Stimulated activated naive CD8-positive, alpha-beta T cell treated with anti-CD3 and anti-CD28 coated beads, Interleukin-15, amount 100 ng/mL, for 72 hours (primary cell): ENCODE measurements at places on chromosomes 2 and 18.
A peak's percentile ranks its signal among the peaks of the same experiment; 100 is the strongest.

- no peak for DNase-seq
Measured at GRCh38 chr2:182941121-182941722, 74.8 kb upstream of the FRZB start.

GRCh38 chr18:59093668-59094067 lies 46.0 kb upstream of the SEC11C start:
- no peak for DNase-seq

DNA sequence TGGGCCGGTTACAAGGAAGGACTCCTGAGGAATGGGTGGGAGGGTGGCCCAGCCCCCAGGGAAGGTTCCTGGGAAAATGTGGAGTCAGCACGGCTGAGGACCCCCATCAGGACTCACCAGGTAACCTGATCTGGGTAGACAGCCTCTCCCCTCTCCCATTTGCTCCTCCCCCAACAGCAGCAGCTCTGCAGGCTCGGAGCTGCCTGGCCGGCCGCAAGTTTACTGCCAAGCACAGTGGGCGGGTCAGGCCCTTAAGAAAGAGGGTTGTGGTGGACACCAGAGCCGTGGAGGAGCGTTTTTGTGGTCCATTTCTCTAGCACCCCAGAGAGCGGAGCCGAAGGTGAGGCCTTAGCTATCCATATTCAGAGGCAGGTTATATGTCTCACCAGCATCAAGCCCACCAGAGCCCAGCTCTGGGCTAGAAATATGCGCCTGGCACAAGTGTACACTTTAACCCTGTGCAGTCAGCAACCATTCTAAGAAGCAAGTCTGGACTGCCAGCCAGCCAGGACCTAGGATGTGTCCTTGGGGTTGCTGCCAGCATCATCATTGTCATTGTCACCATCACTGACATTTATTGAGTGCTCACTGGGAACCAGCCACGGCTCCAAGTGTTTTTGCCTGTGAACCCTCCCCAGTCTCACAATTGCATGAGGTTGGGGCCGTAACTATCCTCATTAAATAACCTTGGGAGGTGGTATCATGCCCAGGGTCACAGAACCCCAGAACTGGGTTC lies 190.1 kb downstream of the KLHL29 start:
- no peak for DNase-seq

GRCh38 chr2:170816504-170817092 lies at the start of gene GAD1:
Gene GAD1, plus strand, starts transcription at chr2:170816887. Its CDS starts 1,705 bp downstream, at chr2:170818592.
- peak; percentile 61 for DNase-seq

DNA sequence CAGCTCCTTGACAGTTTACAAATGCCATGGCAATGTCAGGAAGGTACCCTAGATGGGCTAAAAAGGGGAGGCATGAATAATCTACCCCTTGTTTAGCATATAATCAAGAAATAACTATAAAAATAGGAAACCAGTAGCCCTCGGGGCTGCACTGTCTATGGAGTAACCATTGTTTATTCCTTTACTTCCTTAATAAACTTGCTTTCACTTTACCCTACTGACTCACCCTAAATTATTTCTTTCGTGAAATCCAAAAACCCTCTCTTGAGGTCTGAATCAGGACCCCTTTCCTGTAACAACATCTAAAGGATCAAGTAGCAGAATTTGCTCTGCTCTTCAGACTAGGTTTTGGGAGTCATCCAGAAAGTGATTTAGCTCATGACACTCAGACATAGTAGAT lies 43.7 kb downstream of the CD8B2 start:
- DNase-seq: no peak

DNA sequence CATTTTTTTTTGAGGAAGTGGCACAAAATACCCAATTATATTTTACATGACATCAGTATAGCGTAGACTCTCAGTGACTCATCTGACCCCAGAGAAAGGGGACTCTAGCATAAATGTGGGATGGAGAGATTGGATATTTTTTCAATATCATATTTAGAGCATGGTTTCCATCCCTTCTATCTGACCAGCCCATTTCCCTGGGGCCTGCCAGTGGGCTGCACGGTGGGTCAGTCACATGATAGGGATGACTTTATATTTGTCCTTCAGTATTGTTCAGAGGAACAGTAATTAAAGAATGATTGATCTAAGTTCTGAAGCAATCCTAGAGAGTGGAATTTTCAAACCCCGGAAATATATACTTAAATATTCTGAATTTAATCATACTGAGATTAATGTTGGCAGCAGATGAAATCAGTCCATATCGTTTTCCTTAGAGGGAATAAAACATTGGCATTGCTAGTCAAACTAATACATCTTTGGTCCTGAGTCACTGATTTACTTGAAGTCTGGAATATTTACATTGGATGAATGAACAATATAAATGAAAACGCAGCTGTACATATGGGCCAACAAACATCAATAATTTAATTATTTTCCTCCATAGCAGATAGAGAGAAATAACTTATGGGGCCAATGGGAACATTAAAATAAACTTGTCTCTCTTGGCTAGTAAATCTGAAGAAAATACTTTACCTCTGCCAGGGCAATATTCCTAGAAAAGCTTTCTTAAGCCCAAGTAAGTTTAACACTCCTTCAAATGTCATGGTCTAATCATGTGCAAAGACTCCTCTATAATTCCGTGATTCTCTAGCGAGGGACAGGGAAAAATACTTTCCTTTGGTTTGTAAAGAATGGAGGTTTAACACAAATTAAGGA lies 563.6 kb upstream of the PKDCC start:
- DNase-seq: no peak

GRCh38 chr2:121579309-121579708 lies 48.6 kb downstream of the RNU4ATAC start:
- DNase-seq: no peak

DNA sequence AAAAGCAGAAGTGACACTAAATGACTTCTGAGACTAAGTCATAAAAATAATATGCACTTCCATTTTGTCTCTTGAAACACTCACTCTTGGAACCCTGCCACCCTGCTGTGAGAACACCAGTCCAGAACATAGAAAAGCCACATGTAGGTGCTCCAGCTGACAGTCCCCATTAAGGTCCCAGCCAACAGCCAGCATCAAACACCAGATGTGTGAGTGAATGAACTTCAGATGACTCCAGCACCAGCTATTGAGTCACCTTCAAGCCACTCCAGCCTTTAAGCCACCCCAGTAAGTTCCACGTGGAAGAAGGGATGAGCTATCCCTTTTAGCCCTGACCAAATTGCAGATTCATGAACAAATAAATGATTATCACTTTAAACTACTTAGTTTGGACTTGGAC lies 31.5 kb upstream of the LGALSL start:
- no peak for DNase-seq

GRCh38 chr2:186523791-186524190 lies 37.7 kb downstream of the ZC3H15 start:
- no peak for DNase-seq

DNA sequence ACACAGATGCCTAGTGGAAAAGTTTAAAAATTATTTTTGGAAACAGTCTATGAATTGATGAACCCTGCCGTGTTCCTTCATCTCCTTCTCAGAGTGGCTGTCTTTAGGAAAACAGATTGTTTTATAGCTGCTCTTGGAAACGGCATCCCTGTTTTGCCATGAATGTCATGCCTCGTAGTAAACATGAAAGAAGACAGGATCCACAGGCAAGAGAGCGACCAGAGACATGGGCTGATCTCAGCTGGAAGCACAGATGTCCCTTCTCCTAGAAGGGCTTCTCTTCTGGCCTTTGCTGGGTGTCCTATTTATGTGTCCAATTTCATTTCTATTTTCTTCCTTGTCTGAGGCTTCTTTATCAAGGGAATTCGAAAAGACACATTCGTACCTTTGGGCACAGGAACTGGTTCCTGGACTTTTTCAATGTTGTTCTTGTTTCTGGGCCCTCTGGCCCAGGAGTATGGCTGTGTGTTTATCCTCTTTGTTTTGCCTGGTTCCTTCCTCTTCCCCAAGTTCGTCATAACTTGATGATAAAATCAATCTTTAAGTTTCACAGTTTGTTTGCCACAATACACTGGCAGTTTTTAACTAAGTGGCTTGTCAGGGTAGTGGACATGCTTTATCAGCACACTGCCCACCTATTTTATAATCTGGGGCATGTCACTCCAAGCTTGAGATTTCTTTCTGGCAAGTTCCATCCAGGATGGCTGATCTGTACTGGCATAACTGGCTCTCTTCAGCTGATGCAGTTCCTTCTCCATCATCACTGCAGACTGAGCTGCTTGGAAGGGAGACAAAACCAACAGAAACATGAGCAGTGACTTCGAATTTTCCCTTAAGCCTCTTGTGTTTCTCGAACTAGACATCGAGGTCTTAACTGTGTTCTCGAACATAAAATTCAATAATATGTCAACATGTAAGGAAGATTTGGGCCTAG lies 63.2 kb upstream of the MGAT4A start:
- DNase-seq: no peak

GRCh38 chr2:217650716-217651360 lies 352.0 kb downstream of the TNS1 start:
- peak; percentile 36 for DNase-seq

- DNase-seq: no peak
Measured at GRCh38 chr18:76821356-76821874, 942 bp upstream of the ZNF236 start.

GRCh38 chr2:106863387-106863786 lies 22.6 kb downstream of the ST6GAL2 start:
- no peak for DNase-seq

DNA sequence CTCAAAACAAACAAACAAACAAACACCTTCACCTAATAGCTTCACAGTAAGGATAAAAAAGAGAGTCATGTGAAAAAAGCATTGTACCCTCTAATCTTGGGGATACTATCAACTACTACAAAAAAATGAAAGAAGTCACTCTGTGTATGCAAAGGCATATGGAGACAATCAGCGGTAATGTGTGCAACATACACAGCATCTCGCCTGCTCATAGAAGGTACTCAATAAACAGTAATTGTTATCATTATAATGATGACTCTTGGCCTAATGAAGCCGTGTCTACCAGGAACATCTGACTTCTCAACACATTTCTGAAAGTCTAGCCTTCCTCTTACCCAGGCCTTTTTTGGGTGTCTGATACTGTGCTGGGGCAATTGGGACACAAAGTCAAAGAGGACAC lies 55.3 kb downstream of the MYCN start:
- no peak for DNase-seq

GRCh38 chr2:151037434-151037833 lies 224.2 kb downstream of the RBM43 start:
- no peak for DNase-seq

GRCh38 chr2:3010001-3010400 lies 367.6 kb downstream of the EIPR1 start:
- DNase-seq: no peak

DNA sequence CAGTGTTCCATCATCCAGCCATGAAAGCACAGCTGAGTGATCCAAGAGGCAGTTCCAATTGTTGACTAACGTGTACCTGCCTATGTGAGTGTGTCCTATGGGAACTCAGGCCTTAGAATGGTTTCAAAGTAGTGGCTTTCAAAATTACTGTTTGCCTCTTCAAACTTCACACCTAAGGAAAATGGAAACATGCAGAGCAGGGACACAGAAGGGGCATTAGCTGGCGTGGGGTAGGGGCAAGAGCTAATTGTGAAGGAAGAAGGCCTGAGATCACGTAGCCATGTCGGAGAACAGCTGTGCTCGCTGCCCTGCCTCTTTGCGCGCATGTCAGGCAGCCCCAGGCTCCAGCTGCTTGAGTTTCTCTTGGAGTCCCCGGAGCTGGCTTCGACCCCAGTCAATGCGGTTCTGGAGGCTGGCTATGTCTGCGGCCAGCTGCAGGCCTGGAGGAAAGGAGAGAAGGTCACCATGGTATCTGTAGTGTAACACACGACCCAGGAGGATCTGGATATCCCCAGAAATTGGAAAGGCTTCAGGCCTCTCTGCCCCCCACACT lies 3.8 kb upstream of the IMP4 start:
- no peak for DNase-seq

DNA sequence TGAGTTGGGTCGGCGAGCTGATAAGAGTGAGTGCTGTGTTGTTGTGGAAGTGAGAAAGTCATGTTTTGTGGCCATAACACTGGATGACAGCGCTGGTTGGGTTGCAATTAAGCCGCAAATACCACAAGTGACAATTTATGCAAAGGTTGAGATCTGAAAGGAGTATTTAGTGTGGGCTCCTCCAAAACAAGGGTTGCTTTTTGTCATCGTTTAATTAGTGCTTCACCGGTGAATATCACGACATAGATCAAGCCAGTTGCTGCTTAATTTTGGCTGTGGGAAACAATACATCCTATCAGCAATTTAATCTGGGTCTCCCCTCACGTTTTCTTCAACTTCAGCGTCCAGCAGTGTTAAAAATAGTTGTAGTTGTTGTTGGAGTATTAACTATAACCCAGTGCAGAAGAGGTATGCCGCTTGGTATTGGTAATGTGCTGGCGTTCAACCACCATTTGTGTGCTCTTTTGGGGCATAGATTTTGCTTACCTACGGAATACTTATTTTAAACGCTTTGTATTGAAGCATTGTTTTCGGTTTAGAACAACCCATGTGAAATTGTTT lies 662 bp downstream of the ACVR2A start:
- peak; percentile 67 for DNase-seq

- DNase-seq: no peak
Measured at GRCh38 chr2:16653799-16654198, 11.8 kb downstream of the CYRIA start.

GRCh38 chr18:43148231-43148630 lies 32.7 kb upstream of the RIT2 start:
- no peak for DNase-seq

DNA sequence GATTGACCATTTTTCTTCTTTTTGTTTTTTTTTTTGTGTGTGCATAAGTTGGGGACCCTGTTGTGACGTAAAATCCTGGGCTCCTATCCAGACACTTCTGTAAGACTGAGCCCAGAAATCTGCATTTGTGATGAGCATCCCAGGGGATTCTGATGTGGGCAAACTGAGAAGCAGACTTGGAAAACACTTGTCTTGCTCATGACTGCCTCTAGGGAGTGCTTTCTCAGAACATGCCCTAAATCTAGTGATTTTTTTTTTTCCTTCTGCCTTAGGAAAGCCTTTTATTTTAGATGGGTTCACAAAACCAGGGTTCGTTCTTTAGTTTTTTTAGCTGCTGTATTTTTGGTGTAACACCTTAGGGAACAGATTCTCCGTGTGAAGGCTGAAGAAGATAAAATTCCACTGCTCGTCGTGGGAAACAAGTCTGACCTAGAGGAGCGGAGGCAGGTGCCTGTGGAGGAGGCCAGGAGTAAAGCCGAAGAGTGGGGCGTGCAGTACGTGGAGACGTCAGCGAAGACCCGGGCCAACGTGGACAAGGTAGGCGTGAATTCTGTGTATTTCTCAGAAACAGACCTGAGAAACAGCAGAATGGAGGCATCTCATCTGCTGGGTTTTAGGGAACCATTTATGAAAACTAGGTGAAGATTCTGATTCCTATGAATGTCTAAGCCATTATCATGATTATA lies 36.7 kb downstream of the RALB start:
- no peak for DNase-seq

- DNase-seq: peak; percentile 12
Measured at GRCh38 chr18:76493213-76494161, 1.6 kb downstream of the ZNF516 start.
